ENCODE measurements at places on chromosomes 12 and 14.

- DNase-seq: no peak
These were observed 13.1 kb downstream of the CFAP54 start for GRCh38 chr12:96502477-96502876.

DNA sequence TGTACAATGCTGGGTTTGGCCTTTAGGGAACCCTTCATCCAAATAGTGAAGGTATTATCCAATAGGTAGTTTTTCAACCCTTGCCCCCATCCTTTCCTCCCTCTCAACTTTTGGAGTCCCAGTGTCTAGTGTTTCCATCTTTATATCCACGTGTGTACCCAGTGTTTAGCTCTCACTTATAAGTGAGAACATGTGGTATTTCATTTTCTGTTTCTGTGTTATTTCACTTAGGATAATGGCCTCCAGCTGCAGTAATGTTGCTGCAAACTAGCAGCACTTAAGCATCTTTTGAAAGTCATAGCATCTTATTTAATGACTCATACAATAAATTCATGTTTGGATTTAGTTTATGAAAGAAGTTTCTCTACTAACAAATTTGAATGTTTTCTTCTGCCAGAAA lies 442.5 kb downstream of the NELL2 start:
- no peak for DNase-seq

GRCh38 chr12:65307169-65307501 lies 28.7 kb downstream of the MSRB3 start:
- no peak for DNase-seq

DNA sequence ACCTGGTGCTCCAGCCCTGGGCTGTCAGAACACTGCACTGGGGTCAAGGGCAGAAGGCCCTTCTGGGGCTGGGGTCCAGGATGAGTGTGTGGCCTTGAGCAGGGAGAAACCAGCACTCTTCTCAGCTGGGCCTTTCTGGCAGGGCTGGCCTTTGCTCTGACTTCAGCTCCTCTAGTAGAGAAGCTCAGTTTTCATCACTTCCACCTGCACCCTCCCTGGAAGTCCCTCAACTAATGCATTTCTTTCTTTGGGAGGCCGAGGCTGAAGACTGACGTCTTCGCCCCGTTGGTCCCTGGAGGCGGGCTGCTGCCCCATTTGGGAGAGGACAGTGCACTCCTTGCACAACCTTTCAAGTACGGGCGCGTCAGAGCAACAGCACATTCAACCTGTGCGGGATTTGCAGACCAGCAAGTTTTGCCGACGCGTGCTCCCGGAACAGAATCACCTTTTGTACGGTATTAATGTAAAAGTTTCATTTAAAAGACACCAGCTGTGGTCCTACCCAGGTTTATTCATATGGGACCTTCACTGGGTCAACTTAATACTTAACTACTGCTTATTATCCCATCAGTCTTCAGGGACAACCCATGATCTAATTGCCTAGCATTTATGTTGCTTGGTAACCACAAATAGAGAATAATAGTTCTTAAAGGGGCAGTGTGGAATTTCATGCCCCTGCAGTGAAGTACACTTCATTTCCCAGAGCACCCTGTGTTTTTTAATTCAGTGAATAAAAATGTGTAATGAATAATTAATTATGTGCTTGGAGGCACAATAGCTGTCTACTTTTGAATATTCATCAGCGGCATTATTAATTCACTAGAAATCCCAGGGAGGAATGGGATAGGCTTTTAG lies 134.8 kb upstream of the VRK1 start:
- peak; percentile 62 for DNase-seq

DNA sequence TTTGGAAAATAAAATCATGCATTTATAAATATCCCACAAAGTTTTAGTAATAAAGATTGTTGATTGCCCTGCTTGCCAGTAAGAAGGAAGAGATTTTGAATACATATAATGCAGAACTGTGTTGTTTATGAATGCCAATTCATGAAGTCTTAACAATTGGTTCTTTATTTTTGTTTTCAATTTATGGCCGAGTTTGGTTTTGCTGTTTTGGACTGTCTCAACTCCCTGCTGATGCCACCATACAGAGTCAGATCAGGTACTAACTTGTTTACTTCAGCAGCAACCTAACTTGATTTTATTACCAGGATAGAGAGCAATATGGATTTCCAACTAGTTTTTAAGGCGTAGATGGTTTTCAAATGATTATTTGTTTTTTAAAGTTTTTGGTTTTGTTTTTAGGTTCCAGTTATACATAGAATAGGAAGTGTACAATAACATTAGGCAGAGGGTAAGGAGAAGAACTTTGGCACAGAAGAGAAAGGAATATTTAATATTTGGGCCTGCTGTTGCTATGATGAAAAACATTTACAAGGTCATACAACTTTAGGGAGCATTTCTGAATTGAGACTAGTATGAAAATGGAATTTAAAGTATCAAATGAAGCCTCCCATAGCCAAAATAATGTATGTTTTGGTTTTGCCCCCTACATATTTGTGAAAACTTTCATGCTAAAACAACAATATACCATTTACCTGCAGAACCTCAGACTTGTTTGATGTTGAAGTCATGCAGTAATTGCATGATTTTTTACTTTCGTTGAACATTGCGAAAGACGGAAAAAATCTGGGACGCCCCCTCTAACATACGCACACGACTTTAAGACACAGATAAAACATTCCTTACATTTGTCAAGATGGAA lies 904 bp upstream of the FAM177A1 start:
- no peak for DNase-seq

DNA sequence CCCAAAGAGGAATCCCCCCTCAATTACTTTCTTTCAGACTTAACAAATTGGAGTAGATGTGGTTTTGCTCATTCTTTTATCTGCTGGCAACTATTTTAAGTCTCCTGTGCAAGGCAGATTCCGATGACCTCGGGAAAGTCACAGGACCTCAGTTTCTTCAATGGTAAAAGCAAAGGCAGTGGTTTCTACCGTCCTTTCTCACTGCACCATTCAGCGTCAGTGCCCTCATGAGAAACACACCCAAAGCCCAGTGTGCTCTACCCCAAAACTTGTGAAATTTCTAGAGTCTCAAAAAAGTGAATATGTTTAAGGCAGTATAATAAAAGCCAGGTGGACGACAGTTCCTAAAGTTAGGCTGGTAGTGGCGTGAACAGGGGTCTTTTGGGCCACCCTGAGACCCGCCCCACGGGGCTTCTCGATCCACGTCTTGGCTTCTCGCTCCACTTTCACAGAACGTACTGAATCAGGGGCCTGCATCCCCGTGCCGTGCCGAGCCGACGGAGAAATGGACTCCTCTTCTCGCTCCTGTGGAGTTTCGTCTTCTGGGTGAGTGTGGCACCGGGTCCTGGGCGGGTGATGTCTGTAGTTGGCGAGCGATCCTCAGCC lies 1.3 kb upstream of the ARHGAP5 start:
- no peak for DNase-seq

DNA sequence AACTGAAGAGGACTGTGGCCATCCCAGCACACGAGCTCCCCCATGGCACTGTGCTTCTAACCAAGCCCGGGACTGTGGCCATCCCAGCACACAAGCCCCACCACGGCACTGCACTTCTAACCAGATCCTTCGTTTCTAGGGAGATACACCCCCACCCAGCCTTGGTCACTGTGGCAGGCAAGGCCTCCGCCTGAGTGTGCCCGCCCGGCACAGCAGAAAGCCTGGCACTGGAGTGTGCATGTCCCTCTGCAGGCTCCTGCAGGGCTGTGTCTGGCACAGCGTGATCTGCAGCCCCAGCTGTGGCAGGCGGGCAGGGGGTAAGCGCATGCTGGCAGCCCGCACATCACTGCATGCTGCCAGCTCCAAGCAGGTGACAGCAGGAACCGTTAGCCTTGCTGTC lies 49.8 kb downstream of the CCDC85C start:
- DNase-seq: no peak

- no peak for DNase-seq
These were observed 33.7 kb downstream of the SLC15A5 start for GRCh38 chr12:16243487-16244412.

DNA sequence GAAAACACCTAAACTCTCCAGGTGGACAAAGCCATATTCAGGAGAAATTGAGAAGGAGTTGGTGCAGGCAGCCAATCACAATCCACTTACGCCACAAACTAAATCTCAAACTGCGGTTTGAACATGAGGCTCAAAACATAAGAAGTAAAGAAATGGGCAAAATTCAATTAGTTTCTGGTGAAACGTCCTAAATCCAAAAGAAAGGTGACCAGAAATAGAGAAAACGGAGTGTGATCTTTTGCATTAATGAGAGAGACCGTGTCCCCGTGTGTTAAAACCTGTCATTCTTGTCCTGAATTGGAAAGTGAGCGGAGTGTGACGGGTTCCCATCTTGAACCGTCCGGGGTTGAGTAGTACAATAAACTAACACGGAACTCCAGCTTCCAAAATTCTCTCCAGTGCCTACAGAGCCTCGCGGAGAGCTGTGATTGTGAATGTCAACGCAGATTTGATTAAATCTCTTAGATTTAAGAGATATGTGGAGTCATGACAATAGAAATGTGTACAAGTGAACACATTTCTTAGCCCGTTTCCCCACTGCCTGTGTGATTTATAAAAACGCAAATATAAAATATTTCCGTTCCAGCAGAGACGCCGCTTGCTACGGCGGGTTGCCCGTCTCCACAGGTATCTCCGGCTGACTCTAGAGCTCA lies 595 bp upstream of the METAP2 start:
- peak; percentile 27 for DNase-seq

- DNase-seq: peak; percentile 37
These were observed 33.8 kb downstream of the SYT1 start for GRCh38 chr12:78898416-78898815.

GRCh38 chr12:43072431-43072830 lies 479.6 kb downstream of the ADAMTS20 start:
- no peak for DNase-seq

GRCh38 chr12:13126494-13126893 lies 23.0 kb upstream of the GSG1 start:
- DNase-seq: no peak

GRCh38 chr12:109139791-109140190 lies 23.4 kb downstream of the ACACB start:
- no peak for DNase-seq

DNA sequence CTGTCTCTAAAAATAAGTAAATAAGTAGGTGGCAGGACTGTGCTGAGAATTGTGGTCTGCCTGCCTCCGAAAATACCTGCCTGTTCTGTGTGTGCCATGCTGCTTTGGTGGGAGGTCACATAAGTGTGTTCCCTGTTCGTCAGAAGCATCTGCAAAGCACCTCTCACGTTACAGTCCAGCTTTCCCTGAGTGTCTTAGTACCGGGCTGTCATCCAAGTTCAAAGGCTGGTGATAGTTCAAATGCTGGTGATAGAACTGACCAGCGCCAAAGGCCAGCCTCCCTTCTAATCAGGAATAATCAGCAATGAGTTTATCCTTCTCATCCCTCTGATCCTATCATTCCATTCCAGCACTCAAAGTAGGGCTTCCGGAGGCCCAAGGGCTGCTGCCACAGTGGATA lies 5.6 kb downstream of the CABP1 start:
- DNase-seq: no peak

DNA sequence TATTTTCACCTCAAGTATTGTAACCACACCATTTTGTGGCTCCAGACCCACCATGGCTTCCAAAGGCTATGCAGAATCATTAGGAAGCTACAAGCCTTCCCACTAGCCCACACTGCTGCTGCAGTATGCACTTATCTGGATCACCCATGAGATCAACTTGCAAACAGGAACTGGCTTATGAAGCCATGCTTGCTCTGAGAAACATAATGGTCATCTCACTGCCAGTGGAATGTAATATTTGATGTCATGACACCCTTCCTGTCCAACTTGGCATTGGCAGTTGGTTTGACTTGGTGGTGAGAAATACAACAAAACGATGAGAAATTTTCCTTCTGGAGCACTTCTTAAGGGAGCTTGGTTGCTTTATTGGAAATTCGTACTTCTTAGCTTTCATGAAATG lies 69.3 kb upstream of the FRMD6 start:
- no peak for DNase-seq

GRCh38 chr12:46468160-46468559 lies 95.6 kb upstream of the SLC38A2 start:
- DNase-seq: no peak

DNA sequence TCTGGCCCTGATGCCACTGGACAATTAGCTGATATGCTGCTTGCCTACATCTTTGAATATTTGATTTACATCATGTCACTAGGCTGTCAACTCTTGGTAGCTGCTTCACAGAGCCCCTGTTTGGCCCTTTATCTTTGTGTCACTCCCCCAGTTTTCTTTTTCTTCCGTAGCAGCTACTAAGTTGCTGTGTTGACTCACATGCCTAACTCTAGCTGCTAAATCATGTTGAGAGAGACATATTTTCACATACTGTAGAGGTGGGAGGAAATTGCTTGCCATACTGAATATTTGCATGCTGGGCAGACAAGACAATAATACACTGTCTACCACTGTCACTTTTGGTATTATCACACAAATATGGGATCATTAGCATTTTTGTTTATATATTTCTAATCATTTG lies 147.1 kb upstream of the NOVA1 start:
- DNase-seq: no peak

- DNase-seq: no peak
These were observed 29.4 kb upstream of the ETFBKMT start for GRCh38 chr12:31629756-31630732.

DNA sequence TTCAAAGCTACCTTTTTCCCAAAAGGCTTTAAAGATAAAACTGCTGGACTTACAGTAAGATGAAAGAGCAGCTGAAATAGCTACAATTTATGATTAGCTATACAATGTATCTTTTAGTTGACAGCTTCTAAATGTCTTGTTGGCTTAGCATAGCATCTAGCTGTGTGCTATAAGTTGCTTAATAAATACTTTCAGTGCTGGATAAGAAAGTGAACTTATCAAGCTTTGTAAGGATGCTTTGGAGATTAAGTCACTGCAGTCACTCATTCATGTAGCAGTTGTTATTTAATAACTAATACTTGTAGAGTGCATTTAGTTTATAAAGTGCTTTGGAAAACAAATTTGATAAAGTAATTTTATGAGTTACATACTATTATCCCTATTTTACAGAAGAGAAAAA lies 14.6 kb downstream of the CFAP54 start:
- DNase-seq: no peak

- DNase-seq: no peak
These were observed 51.8 kb downstream of the PPP1R36 start for GRCh38 chr14:64601571-64601970.

GRCh38 chr12:86959766-86960458 lies 703.7 kb upstream of the MGAT4C start:
- no peak for DNase-seq

DNA sequence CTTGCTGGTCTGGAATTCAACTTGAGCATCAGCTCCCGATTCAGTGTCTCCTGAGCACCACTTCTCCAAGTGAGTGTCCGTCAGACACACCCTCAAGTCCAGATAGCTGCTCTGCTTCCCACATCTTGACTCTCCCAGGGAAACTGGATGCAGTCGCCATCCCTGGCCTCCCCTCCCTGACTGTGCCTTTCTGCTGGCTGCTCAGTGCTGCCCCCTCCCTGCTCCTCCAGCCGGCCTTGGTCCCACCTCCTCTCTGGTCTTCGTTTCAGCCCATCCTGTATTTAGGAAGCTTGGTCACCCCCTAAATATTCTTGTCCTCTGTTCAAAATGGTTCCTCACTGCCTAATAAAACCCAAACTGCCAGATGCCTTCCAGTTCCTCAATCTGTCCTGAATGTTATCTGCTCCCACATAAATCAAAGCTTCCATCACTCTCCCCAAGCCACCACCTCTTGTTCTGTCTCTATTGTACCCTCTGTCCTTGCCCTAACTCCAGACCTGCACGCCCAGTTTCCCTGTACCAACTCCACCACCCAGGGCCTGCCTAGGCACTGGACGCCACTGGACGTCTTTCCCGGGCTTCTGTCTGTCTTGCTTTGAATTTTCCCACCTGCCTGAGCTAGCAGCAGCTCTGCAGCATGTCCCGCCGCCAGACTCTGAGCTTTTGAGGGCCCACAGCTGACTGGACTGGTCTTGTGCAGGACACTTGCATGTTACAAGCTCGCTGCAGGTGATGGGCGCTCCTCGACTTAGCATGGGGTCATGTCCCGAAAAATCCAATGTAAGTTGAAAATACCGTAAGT lies 33.8 kb downstream of the CCDC92 start:
- no peak for DNase-seq

Measured in NCI-H146 (cell line).